ENCODE measurements at places on chromosomes 7 and 10. TPM values are rescaled to one million over a fixed set of nuclear protein-coding genes. Genes with fewer than 3 reads are reported as not detected.

DNA sequence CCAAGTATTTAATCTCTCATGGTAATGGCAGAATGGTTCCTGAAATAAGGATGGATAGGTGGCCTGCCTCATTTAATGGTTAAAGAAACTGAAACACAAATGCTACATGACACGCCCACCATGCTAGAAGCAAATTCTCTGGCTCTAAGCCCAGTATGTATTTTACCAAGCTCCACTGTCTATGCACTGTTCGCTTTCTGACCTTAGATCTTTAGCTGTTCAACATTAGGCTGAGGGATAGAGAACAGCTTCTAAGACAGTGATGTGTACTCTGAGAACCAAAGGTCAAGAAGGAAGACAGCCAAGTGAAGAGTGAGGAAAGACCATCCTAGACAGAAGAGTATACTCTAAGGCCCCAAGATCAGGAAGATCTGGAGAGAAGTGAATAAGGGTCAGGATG lies 26.6 kb downstream of the FAM3C start:
- DNase-seq, result no peak

GRCh38 chr10:14508725-14509124 lies 178.0 kb upstream of the FRMD4A start:
- no peak for DNase-seq

Gene RGR
- not detected for total RNA-seq

Gene CEP55
- 4.3 TPM for total RNA-seq

Gene OPALIN
- not detected for total RNA-seq

GRCh38 chr10:124697837-124698544 lies 46.2 kb downstream of the FAM53B start:
- no peak for DNase-seq

- no peak for DNase-seq
These were observed 32.6 kb upstream of the ORC5 start for GRCh38 chr7:104240401-104240800.

- no peak for DNase-seq
These were observed 46.1 kb upstream of the CACUL1 start for GRCh38 chr10:118800920-118801319.

- DNase-seq, result no peak
These were observed 112.3 kb downstream of the ABLIM1 start for GRCh38 chr10:114545819-114546218.

Gene ATP6V0E2
- 41.1 TPM for total RNA-seq
